MM.1S (cell line): ENCODE measurements at places on chromosomes 7 and 10.

- no peak for DNase-seq
Observed at GRCh38 chr7:28065721-28066285, 114.8 kb downstream of the JAZF1 start.

- DNase-seq = no peak
Observed at GRCh38 chr7:77944183-77945182, 145.9 kb downstream of the PHTF2 start.

DNA sequence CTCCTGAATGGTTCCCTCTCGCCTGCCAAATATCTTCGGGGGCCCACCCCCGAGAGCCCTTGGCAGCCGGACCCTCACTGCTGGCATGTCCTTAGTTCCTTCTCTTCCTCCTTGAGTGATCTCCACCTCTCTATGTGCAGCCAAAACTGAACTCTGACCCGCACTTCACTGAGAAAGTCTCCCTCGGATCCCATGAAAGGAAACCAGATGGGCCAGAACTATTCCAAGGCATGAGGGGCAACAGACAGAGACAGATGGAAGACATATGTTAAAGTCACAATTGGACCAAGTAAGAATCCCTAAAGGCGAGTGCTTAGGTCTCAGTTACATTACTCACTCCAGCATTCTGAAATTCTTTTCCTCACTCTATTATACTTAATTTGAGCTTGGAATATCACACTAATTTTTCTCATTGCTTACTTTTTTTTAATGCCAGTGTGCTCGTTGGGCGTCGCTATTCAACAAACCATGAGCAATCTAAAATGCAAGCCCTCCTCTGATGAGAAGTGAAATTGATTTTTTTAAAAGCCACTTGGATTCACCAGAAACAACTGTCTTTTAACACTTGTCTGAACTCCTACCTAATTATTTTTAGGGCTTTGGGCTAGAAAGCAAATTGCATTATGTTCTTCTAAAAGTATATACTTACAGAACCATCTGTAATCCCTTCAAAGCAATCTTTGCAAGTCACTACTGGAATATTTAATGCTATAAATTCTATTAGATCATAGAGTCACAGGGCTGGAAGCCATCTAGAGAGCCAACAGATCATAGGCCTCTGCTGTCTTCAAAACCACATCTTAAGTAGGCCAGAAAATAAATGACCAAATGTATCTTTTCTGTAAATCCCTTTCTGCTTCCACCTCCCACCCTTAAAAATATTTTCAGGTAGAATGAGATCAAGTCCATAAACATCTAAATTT lies 43.3 kb upstream of the EZH2 start:
- DNase-seq = no peak

DNA sequence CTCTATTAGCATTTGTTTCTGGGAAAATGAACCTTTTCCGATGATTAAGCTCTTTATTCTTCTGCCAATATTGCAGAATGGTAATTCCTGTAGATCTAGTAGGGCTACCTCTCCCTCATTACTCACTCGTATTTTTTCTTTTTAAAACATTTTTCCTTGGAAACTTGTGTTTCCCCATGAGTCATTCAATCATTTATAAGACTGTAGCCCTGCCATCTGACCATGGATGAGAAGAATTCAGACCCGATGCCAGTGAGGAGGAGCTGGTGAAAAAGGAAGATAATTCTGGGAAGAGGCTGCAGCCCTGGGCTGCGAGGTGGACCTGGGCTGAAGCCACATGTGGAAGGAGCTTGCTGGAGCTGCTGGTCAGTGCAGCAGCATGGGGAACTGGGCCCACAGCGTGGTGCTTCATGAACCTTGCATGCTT lies 242.8 kb downstream of the KLF6 start:
- DNase-seq = no peak
